ENCODE measurements at places on chromosomes 1 and 21.

GRCh38 chr1:221855156-221855555, 113.3 kb upstream of the DUSP10 start:
- no peak for DNase-seq

DNA sequence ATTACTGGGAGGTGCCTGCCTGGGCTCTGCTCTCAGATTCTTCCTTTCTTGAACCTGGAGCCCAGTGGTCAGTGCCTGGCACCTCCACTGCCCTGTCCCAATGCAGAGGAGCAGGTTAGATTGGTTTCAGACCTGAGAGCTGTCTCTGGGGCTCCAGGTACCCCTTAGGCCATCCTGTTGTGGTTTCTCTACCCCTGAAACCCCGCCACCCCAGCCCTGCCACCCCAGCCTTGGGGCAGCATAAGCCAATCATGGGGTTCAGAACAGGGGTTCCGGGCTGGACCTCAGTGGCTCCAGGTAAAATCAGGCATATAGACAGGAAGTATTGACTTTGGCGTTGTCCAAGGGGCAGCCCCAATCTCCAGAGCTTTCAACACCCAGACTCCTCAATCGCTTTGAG, 3.2 kb upstream of the SLC6A9 start:
- DNase-seq: no peak

DNA sequence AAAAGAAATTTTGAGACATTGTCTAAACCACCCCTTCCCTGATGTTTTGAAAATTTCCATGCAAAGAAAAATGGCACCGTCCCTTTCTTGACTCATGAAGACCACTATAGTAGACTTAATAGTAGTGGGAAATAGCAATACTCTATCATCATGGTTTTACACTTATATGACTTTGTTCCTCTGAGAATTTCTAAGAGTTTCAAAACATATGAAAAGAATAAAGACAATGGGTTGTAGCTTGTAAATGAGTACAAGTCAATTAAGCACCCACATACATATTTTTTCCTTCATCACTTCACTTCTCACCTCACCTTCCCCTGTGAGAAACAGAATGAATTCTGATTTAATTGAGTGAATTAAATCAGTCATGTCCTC, 151.7 kb downstream of the LYPLAL1 start:
- DNase-seq: no peak

- no peak for DNase-seq
These were observed 6.1 kb downstream of the IER5 start for GRCh38 chr1:181094416-181095212.

DNA sequence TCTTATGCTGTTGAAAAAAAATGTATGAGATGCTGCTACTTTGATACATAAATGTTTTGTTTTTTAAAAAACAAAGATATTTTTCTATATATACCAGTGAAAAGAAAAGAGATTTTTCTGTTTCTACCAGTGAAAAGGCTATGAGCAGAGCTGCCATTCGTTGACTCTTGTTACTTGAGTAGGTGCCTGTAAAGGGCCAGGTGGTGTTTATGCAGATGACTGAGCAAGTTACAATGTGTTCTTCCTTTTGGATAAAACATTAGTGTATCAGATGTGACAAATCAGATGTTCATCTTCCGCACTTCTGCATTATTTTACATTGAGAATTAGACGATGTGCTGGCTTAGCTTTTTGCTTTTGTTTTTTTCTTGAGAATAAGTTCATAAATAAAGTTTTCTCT, 45.4 kb downstream of the BARHL2 start:
- DNase-seq: no peak

- no peak for DNase-seq
These were observed 54.8 kb downstream of the NR5A2 start for GRCh38 chr1:200082329-200082728.

DNA sequence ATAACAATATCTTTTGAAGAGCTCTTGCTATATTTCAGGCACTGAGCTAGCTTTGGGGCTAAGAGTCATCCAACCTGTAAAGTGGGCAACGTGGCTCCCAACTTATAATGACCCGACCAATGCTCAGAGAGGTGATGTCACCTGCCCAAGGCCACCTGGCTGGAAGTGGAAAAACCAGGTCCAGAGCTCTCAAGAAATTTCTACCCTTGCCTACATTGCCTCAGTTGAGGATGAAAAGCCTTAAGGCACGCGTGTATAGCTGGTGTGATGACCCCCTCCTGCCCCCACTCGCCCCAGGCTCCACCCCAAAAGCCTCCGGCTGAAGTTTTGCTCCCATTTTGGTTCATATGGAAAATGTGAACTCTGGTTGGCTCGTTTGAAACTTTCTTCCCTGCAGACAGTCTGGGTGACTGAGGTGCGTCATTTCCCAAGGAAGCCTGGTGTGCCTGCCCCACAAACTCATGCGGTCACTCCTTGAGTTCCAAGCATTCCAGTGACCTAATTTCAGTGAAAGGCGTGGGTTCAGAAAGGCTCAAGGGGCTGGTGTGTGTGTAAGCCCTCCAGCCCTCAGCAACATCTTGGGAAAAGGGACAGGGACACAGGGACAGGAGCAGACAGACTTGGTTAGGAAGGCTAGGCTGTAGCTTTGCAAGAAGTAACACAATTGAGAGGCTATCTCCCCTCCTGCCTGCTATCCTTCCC, 20.5 kb downstream of the HTR1D start:
- DNase-seq: no peak

DNA sequence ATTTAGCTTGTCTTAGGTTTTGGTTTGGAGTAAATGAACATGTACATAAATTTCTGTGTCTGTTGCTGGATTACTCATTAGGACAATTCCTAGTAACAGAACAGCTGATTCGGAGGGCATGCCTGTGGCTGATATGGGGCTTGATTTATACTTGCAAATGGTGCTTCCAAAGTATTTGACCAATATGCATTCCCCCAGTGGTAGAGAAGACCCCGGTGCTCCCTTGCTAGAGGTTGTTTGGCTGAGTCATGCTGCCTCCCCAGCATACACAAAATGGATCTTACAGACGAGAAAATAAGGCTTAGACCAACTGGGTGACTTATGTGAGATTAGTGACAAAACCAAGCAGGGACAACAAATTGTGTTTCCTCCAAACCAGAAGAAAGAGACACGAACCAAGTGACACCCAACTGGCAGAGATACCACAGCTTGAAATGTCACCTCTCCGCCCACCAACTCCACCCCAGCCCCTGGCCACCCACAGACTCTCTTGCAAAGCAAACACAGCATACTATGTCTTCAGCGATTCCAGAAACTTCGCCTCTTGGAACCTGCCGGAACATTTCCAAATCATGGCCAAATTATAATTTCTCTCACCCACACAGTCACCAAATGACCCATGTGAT, 75.9 kb upstream of the ETS2 start:
- DNase-seq: no peak

- no peak for DNase-seq
These were observed 60.2 kb downstream of the ADAMTS1 start for GRCh38 chr21:26784974-26785373.

DNA sequence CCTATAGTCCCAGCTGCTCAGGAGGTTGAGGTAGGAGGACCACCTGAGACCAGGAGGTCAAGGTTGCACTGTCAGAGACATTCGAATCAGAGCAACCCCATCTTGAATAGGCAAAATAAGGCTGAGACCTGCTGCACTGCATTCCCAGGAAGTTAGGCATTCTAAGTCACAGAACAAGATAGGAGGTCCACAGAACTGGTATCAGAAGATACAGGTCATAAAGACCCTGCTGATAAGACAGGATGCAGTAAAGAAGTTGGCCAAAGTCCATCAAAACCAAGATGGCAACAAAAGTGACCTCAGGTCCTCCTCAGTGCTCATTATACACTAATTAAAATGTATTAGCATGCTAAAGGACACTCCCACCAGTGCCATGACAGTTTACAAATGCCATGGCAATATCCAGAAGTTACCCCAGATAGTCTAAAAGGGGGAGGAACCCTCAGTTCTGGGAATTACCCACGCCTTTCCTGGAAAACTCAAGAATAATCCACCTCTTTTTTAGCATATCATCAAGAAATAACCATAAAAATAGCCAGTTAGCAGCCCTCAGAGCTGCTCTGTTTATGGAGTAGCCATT, 65.2 kb upstream of the KLHDC7A start:
- DNase-seq: no peak

DNA sequence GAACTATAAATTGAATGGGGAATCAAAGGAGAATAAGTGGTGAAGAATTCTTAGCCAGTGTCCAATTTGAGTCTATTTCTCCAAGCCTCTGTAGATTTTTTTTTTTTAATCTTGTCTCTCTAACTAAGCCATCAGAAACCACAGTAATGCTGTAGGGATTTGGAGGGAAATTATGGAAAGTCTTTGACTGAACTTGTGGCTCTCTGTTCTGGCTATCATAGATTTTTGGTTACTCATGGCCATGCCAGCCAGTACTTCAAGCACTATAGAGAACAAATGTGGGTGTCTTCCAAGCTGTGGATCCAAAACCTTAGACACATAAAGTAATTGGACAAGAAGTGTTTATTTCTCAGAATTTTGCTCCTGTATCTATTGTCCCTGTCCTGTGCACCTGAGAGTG, 147.9 kb downstream of the LRRC40 start:
- no peak for DNase-seq

DNA sequence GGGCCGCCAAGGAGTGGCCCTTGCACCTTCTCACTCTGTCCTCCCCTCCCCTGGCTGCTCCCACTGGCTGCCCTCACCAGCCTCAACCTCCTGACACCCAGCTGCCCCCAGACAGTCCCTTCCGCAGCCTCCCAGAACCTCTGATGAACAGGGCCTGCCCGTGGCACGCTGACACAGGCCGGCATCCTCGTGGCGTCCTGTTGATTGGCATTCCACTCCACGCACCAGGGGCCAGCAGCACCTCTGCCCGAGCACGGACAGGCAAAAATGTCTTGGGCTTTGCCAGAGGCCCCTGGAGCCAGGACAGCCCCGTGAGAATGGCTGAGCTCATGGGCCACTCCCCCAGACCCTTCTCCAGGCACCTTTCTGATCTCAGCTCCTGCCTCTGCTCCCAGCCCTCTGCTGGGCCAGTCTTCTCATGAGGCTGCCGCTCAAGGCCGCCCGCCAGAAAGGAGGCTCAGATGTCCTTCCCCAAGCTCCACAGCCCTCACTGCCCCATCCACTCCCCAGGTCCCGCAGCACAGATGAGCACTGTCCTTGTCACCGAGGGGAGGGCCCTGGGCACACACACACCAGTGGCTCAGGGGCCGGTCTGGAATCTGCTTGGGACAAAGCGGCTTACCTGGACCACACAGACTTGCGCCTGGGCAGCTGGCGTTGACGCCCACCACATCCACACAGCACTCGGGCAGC, 15.8 kb upstream of the RNF223 start:
- no peak for DNase-seq

- no peak for DNase-seq
These were observed 36.4 kb upstream of the STUM start for GRCh38 chr1:226512076-226512728.

GRCh38 chr1:56660293-56660692, 15.2 kb downstream of the PRKAA2 start:
- DNase-seq: no peak

DNA sequence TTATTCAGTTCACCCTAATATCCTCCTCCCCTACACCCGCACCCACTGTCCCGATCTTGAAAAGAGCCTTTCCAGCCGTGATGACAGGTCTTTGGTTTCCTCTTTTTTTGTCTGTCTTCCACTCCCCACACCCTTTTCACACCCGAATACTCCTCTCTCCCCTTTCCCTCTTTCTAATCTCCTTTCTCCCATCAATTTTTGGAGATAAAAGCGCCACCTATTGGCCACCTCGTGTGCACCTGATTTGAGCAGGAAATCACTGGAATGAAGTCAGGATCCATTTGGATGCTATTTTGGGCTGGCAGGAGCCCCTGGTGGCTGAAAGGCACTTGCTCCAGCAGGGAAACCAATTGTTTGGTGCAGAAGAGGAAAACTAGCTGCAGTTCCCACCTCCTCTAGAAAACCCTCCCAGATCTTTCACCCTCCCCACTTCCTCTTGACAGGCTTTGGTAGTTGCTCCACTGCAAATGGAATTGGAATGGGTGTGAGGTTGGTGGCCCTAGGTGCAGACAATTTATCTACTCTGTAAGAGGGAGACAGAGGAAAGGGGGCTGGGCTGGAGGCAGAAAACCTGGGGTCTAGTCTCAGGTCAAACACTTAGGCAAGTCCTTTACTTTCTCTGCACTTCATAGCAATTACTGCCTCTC, 8.4 kb downstream of the FOXE3 start:
- no peak for DNase-seq

- no peak for DNase-seq
These were observed 1.3 kb downstream of the PTPRC start for GRCh38 chr1:198640174-198640573.

- DNase-seq: no peak
These were observed 224.6 kb upstream of the C1orf174 start for GRCh38 chr1:4124631-4125145.

GRCh38 chr1:109932679-109933078, 22.0 kb downstream of the CSF1 start:
- DNase-seq: no peak

DNA sequence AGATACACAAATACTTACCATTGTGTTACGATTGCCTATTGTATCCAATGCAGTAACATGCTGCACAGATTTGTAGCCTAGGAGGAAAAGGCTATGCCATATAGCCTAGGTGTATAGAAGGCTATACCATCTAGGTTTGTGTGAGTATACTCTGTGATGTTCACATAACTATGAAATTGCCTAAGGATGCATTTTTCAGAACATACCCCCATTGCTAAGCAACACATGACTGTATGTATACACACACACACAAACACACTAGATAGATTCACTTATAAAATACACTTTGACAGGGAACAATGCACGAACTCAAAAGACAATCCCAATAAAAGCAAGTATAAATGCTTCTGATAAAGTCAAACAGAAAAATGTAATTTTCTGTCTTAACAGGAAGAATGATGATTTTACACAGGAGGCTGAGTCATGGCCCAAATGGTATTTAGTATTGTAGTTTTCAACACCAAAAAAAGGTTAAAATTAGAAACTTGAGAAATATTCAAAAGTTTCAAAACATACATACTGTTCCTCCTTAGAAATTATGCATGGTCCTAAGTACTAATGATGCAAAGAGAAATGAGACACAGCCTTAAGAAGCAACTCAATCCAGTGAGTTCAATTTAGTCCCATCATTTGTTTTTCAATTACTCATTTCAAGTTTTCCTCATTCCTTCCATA, 12.2 kb downstream of the FH start:
- no peak for DNase-seq

DNA sequence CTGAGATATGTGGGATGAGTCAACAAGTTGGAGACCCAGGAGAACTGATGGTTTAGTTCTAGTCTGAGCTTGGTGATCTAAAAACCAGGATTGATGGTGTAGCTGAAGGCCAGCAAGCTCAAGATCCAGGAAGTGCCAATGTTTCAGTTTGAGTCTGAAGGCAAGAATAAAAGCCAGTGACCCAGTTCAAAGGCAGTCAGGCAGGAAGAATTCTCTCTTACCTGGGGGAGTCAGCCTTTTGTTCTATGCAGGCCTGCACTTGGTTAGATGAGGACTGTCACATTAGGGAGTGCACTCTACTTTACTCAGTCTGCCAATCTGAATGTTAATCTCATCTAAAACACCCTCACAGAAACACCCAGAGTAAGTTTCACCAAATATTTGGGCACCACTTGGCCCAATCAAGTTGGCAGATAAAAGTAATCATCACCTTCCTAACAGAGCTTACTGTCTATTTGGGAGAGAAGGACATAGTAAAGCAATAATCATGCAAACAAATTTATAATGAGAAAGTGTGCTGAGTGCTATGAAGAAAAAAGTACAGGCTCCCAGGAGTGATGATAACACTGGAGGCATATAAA, 63.4 kb downstream of the TSEN15 start:
- DNase-seq: no peak

Measured in activated naive CD4-positive, alpha-beta T cell treated with anti-CD3 and anti-CD28 coated beads, Interleukin-2, amount 50 U/mL, for 16 hours (primary cell).